COLO829 (cell line): ENCODE measurements at places on chromosomes 11 and 22.

- DNase-seq = no peak
Measured at GRCh38 chr11:126375726-126376125, 20.2 kb downstream of the ST3GAL4 start.

- peak; percentile 67 for DNase-seq
Measured at GRCh38 chr11:26753723-26754504, 32.1 kb upstream of the SLC5A12 start.

GRCh38 chr22:46673662-46674236 is 53.6 kb downstream of the GRAMD4 start:
- DNase-seq = no peak

GRCh38 chr11:45665933-45666647 is 668 bp upstream of the CHST1 start:
- no peak for DNase-seq

DNA sequence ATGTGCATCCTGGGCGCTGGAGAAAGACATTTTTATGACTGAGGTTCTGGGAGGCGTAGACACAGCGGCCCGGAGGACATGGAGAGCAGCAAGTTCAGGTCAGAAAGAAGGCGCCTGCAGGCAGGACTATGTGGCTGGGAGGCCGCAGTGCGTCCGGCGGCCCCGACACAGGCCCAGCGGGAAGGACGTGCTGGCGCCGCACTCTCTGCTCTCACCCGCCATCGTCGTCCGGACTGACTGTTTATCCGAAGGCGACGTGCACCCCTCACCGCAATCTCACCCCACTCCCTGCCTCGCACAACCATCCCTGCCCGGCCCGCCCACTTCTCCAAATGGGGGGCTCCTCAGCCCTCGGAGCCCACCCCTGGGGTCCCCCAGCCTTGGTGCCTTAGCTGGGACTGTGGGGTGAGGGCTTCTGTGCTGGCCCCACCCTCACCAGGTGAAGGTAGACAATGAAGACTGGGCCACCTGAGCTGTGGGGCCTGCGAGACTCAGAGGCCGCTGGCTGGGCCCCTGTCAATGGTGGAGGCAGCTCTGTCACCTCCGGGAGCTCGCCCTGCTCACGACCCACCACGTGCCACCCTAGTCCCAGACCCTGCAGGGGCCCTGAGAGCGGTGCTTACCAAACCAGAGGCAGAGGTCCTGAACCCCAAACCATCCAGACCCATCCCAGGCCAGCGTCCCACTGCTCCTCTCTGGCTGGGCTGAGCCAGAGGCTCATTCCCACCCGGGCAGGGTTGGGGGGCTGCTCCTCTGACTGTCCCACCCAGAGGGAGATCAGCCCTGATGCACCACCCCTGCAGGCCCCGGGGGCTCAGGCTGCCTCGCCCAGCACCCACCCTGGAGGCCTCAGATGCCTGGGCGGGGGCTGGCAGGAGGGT is 16.2 kb upstream of the MUC5B start:
- no peak for DNase-seq

- DNase-seq = no peak
Measured at GRCh38 chr22:42895541-42895981, 38.5 kb upstream of the ARFGAP3 start.

DNA sequence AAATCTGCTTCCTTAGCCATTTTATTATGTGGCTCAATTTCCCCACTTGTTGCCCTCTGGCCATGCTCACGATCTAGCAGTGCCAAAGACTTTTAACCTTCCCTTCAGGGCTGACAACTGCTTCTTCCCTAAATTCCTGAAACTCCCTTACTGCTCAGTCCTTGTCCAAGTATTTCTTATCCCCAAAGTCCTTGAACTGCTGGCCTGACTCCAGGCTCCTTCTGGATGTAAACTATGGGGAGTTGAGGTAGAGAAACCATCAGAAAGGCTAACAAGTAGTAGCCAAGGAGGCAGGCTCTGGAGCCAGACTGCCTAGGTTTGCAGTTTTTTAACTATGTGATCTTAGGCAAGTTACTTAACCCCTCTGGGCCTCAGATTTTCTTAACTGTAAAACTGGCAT is 258.7 kb upstream of the CCDC90B start:
- no peak for DNase-seq

DNA sequence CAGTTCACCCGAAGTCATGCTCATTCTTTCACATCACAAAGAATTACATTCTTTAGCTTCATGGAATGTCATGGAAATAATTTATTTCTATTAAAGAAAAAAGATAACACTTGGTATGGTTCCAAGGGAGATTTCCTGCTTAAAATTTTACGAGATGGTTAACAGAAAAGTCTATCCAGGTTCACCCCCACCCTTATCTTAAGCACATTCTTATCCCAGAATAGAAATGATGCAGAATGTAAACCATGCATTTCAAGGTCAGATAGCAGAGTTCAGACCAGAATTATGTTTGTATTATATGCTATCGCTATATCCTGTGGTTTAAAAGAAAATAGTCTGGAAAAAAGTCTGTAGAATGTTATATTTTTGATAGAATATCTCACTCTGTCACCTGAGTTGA is 58.7 kb downstream of the GAS2 start:
- DNase-seq = no peak

GRCh38 chr22:43926349-43926710 is 2.7 kb downstream of the PNPLA3 start:
- DNase-seq = no peak

GRCh38 chr11:19673924-19674729 is 38.5 kb upstream of the NAV2 start:
- no peak for DNase-seq

GRCh38 chr11:28520291-28520690 is 412.1 kb downstream of the METTL15 start:
- DNase-seq = no peak

GRCh38 chr11:74024261-74025029 is 15.6 kb upstream of the UCP3 start:
- no peak for DNase-seq

DNA sequence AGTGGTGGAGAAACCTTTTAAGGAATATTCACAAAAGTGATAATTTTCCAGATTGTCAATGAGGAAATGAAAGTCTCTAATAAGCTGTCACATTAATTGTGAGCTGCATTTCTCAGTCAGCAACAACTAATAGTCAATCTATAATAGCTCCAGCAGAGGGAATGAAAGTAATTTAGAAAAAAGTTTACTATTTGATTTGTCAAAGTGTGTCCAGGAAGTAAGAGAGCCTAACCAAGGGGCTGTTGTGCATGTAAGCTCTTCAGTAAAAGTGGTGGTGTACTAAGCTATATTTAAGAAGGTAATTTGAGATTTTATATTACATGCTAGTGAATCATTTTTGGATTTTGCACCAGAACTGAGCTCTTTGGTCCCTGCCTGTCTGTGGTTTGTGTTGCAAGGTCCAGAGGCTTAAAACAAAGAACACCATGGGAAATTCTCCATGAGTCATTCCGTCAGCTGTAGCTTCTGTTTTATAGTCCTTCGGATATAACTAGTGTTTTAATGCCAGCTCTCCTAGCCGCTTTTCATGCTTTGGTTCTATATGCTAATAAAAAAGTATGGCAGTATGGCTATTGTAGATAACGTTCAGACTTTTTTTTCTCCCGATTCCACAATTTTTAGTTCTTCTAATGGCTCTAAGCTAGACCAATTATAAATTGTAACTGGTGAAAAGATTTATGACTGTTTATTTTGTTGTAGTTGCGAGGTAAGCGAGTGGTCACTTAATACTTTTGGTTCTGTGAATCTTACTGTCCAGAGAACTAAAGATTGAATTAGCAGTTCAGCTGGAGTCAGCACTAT is 64.6 kb downstream of the ARHGEF12 start:
- DNase-seq = peak; percentile 75

- peak; percentile 4 for DNase-seq
Measured at GRCh38 chr11:113014262-113015097, 53.3 kb downstream of the NCAM1 start.

DNA sequence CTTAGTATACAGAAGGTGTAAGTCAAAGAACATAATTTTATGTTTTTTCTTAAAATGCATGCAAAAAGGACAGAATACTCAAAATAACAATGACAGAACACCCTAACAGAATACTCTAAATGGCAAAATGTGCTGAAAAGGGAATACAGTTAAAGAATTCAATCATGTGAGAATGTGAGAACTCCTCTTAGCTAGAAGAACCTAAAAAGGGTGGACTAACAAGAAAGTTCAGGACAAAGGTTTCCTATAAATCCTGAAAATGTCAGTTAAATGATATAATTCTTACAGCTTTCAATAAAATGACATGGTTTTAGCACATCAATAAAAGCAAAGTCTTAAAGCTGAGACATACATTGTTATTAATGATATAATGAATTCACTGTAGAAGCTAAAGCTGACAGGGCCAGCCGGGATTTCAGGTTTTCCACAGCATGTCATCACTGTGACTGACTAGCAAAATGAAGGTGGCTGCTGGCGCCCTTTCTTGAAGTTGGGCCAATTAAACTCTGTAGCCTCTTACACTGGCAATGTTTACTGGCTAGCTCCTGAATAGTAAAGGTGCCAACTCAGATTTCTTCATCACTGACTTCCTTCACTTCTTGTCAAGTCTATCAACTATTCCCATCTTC is 244.4 kb downstream of the TTC28 start:
- DNase-seq = no peak

GRCh38 chr22:43213051-43213450 is 26.1 kb upstream of the TTLL12 start:
- no peak for DNase-seq

GRCh38 chr11:119671561-119672015 is 57.4 kb downstream of the NECTIN1 start:
- DNase-seq = no peak

- DNase-seq = no peak
Measured at GRCh38 chr11:86292912-86293616, 9.0 kb upstream of the HIKESHI start.
